Stimulated activated CD8-positive, alpha-beta memory T cell treated with anti-CD3 and anti-CD28 coated beads, Interleukin-7, amount 100 ng/mL, for 1 hour (primary cell): ENCODE measurements at places on chromosomes 6 and 20.

- DNase-seq = no peak
These were observed 55.5 kb downstream of the FOXC1 start for GRCh38 chr6:1665214-1665613.

- DNase-seq = no peak
These were observed 217.9 kb upstream of the SGK1 start for GRCh38 chr6:134535831-134536230.

DNA sequence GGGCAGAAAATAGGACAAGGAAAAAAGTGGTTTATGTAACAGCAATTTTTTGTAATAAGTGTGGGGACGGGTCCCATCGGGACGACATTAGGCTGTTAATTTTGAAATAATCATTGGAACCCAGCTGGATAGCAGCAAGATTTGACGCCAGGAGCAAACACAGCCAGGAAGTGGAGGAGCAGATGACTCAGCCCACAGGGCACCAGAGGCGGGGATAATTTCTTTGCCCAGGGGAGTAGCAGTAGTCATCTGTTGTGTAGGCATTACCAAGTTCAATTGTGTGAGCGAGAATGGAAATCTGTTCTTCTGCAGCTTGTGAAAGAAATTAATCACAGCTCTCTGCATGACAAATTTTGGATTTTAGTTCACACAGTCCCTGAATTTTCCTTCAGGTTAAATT is 22.6 kb upstream of the RIN2 start:
- no peak for DNase-seq

GRCh38 chr6:68729377-68729903 is 94.4 kb downstream of the ADGRB3 start:
- DNase-seq = no peak

GRCh38 chr6:36312854-36313648 is 23.6 kb downstream of the BNIP5 start:
- DNase-seq = no peak

GRCh38 chr6:28145231-28145630 is 3.5 kb downstream of the ZKSCAN8 start:
- DNase-seq = no peak

DNA sequence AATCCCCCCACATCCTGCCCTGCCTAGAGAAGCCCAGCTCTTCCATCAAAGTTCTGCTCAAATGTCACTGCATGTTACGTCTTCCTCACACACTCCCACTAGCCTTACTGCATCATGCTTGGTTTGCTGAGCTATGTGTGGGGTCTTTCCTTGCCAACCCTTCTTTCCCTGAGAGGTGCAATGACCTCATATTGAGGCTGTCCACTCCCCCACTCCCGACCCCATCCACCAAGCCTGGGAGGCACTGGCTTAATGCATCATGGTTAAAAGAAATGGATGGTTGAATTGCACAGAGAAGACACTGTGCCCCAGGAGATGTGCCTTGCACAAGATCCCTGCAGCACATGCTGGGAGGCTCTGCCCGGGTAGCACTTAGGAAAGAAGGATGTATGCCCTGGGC is 7.7 kb upstream of the IRF4 start:
- no peak for DNase-seq

- DNase-seq = no peak
These were observed 88.8 kb downstream of the GMPR start for GRCh38 chr6:16326971-16327776.

- DNase-seq = no peak
These were observed 21.2 kb downstream of the THEMIS start for GRCh38 chr6:127879685-127880084.

GRCh38 chr20:38473367-38473795 is 738 bp downstream of the RALGAPB start:
- no peak for DNase-seq

GRCh38 chr20:21729316-21729715 is 23.9 kb downstream of the PAX1 start:
- no peak for DNase-seq

DNA sequence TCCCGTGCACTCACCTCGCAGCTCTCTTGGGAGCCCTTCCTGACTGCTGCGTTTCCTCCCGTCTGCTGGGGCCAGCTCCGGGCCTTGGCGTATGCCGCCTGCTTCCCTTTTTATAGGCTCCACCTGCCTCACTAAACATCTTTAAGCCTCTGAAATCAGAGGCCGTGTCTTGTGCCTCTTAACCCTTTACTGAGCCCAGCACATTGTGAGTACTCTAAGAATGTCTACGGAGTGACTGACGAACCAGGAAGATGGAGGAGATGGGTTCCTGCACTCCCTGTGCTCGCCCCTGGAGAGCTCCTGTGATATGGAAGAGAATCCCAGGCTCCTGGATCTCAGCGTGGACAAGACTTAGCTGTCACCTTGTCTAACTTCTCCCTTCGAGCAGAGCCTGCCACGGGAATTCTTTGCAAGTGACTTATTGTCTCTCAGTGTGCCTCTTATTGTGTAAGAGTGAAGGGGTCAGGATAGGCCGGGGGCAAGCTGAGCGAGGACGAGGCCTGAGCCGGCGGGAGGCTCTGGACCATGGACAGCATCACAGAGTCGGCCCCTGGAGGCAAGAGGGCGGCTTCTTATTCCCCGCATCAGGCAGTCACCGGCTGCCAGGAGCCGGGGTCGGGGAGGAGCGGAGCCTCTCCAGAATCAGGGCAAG is 70.9 kb upstream of the CCDC167 start:
- DNase-seq = no peak

DNA sequence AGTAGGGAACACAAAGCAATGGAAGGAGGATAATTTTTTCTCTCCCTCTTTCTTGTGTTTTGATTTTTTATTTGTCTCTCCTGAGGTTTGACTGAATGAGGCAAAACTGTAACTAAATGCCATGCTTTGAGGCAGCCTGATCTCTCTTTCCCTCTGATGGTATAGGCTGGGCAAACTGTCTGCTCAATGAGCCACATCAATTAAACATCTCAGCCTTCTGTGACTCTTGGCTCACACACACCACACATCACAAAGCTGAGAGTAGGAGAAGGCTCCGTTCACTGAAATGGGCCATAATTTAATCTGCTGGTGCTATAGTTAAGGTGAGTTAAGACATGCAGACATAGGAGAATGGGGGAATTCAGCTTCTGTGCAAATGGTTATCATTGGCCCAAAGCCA is 28.1 kb upstream of the SCGN start:
- DNase-seq = no peak

- no peak for DNase-seq
These were observed 127.6 kb downstream of the MAP3K7 start for GRCh38 chr6:90459225-90459758.

- no peak for DNase-seq
These were observed 19.0 kb downstream of the TUBB2A start for GRCh38 chr6:3138341-3138740.

DNA sequence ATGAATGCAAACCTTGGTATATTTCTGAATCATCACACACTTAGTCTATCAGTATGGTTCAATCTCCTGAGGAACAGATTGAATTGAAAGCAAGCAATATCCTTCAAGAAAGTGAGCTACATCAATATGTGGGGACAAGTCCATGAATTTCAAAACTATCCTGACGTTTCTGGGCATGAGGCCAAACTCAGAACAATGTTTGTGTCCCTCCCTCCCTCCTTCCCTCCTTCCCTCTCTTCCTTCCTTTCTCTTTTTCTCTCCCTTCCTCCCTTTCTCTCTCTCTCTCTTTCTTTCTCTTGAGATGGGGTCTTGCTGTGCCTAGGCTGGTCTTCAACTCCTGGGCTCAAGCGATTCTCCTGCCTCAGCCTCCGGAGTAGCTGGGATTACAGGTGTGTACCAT is 27.9 kb upstream of the SYNCRIP start:
- DNase-seq = no peak

DNA sequence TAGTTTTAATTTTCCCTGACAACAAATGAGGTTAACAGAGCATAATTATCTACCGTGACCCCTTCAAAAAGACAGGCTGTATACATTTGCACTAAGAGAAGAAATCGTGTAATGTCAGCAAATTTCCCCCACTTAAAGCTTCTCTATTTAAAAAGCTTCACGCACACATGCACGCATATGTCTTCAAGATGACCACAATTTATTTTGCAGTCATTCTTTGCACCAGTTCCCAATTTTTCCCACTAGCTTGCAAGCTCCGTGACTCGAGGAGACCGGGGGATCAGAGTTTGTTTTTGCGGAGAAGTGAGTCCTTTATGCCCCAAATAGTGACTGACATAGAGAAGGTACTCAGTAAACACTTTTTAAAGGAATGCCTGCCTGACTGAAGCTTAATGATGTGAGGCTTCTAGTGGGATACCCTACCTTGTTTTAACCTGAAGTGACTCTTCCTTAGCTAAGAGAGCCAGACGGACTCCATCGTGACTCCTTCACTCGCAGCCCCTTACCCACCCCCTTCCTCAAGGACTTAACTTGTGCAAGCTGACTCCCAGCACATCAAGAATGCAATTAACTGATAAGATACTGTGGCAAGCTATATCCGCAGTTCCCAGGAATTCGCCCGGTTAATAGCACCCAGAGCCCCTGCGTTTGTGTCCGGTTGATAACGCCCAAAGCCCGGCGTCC is 9.3 kb upstream of the NQO2 start:
- DNase-seq = no peak

- DNase-seq = no peak
These were observed 176.3 kb upstream of the CDYL start for GRCh38 chr6:4599924-4600323.

- DNase-seq = no peak
These were observed 121.6 kb downstream of the MEI4 start for GRCh38 chr6:77774457-77774856.

- no peak for DNase-seq
These were observed 49.9 kb downstream of the SLC35A1 start for GRCh38 chr6:87522686-87523085.

- DNase-seq = no peak
These were observed 18.6 kb downstream of the TTPAL start for GRCh38 chr20:44494266-44494665.

DNA sequence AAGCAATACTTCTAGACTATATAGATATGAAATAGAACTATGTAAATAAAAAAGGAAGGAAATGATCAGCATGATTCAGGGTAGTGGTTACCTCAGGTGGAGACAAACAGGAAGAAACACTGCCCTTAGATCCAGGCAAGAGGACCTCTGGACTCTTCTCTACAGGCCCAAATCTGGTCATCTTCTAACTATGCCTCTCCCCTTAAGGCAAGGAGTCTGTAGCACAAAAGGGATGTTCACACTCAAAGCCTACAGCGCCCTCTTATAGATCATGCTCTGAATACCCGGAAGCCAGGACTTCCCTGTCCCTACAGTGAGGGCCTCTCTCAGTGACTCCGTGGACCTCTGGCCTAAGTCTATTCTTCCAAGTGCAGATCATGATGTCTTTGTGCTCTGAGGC is 30.4 kb upstream of the HIVEP2 start:
- DNase-seq = no peak

DNA sequence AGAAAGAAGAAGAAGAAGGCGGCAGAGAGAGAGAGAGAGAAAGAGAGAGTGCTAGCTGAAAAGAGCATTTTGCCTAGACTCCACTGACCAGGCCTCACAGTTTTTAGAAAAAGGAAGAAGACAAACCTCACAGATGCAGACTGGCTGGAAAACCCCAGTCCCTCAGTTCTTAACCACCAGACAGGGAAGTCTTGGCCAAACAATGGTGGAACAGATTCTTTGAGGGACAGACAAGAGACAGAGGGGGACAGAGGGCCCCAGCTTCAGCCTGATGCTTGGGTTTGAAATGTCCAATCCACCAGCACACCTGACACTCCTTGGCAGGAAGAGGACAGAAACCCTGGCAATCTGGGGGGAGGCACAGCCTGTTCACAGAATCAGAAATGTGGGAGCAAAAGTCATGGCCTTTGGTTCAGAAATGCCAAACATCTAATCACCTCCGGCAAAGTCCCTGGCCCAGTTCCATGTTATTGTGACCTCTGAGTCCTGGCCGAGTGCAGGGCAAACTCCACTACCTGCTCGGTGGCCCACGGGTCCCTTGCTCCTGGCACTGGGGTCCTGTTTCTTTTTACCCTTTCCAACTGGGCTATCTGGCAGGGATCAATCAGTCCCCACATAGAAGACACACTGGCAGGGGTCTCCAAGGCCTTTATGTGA is 235.2 kb downstream of the LY86 start:
- no peak for DNase-seq

GRCh38 chr6:44194326-44194725 is 22.4 kb upstream of the MYMX start:
- no peak for DNase-seq

GRCh38 chr20:50868509-50869495 is 62.4 kb downstream of the ADNP start:
- no peak for DNase-seq

- DNase-seq = no peak
These were observed 21.5 kb downstream of the GGTLC1 start for GRCh38 chr20:23966927-23967615.

DNA sequence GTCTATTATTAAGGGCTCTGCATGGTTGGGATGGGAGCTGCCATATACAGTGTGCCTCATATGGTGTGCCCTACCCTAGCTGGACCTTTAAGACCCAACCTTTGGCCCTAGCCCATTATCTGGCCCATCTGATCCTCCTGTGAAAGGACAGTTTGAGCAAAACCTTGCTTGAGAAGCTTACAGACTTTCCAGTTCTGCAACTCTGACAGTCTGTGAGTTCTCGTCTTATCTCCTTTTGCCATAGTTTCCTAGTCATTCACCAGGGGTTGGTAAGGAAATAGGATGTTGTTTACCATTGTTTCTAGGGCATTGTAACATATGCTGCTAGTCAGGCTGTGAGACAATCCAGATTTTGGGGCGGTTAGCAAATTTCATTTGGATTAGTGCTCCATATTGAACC is 17.2 kb downstream of the CTNNBL1 start:
- DNase-seq = no peak

GRCh38 chr6:107185391-107185970 is 70.2 kb upstream of the BEND3 start:
- DNase-seq = no peak

DNA sequence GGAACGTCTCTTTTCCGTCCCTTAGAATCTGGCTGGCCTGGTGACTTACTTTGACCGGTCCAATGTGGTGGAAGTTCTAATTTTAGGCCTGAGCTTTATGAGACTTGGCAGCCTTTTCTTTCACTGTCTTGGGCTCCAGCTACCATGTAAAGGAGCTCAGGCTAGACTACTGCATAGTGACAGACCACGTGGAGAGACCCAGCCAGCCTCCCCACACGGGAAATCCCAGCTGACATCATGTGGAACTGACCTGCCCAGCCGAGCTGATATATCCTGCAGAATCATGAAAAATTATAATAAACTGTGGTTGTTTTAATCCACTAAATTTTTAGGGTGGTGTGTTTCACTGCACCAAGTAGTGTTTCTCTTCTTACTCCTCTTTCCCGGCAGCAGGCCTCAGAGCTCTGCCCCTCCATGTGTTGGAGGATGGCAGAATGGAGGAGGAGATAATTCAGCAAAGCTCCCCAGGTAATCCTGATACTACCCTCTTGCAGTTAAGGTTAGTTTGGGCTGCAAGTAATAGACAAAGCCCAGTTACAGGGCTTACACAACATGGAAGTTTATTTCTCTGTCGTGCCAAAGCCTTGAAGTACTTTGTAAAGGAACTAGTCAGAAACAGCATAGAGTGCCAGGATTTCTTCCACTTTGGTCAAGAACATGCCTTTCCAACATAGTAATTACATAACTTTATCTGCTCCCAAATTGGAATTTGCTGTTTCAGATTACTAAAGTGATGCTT is 87.5 kb downstream of the SH3BGRL2 start:
- DNase-seq = no peak

- DNase-seq = no peak
These were observed 609 bp downstream of the PGM3 start for GRCh38 chr6:83192456-83192855.
